GOT3 (cell line): ENCODE measurements at places on chromosomes 13 and 19.
A peak's percentile ranks its signal among the peaks of the same experiment; 100 is the strongest.

DNA sequence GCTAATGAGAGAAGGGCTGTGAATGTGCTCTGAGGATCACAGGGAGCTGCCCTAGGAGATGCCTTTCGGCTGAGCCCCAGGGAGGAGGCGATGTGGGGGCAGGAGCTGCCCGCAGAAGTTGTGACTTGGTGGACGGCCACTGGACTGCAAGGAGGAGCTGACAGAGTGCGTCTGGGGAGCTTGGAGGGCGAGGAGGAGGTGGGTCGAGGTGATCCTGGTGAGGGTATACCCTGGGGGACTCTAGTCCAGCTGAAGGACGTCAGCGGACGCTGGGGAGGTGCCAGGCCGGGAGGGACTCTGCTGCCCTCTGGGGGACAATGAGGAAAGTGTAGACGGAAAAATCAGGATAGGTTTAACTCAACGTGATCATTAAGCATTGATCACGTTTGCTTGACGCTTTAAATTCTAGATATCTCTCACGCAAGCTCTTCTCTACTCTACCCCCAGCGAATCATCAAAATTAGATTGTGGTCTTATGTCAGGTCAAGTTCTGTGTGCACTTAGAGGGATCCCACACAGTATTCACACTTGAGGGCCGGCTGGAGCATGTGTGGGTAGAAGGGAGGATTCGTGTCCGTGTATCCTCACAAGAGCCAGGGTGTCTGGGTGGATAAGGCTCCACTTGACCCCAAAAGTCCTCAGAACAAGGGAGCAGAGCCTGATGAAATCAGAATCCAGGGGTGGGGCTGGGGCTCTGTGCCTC is 3.3 kb upstream of the CEACAM7 start:
- no peak for DNase-seq

GRCh38 chr19:5172859-5173630 is 167.6 kb downstream of the PTPRS start:
- DNase-seq: peak; percentile 50

- no peak for DNase-seq
These were observed 255.5 kb downstream of the KCTD12 start for GRCh38 chr13:76630629-76631230.

- no peak for DNase-seq
These were observed 793 bp upstream of the SBK2 start for GRCh38 chr19:55537741-55538111.

- no peak for DNase-seq
These were observed 10.6 kb upstream of the HAUS5 start for GRCh38 chr19:35601971-35602370.

GRCh38 chr13:104592545-104593250 is 1526.5 kb upstream of the SLC10A2 start:
- no peak for DNase-seq

DNA sequence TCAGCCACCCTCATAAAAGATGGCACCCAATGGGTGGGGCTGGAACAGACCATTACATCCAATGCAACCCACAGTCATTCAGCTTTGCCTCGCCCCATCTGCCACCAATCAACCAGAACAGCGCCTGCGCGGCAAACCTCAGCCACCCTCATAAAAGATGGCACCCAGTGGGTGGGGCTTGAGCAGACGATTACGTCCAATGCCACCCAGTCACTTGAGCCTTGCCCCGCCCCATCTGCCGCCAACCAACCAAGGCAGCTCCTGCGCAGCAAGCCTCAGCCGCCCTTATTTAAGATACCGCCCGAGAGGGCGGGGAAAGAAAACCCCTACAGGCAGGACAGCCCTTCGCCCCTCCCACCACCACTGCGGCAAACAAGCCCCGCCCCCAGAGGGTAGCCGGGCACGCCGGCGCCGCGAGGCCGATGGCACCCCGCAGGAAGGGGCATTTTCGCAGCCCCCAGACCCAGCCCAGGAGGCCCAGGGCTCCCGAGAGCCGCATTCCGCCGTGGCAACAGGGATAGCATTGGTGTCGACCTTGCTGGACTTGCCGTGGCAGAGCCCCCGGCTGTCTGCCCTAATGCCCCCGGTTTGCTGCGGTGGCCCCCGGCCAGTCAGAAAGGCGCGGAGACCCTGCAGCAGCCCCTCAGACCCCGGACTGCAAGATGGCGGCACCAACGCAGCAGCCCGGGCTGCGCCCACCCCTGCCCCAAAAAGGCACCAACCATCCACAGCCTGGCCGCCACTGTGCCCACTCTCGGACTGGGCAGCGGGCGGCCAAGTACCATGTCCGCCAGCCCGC is 675 bp downstream of the PEG3 start:
- DNase-seq: no peak

GRCh38 chr13:49539313-49539712 is 43.6 kb downstream of the PHF11 start:
- no peak for DNase-seq

- DNase-seq: no peak
These were observed 23.3 kb downstream of the LYPD4 start for GRCh38 chr19:41821003-41821735.

GRCh38 chr13:94329277-94329676 is 150.2 kb downstream of the DCT start:
- DNase-seq: no peak

DNA sequence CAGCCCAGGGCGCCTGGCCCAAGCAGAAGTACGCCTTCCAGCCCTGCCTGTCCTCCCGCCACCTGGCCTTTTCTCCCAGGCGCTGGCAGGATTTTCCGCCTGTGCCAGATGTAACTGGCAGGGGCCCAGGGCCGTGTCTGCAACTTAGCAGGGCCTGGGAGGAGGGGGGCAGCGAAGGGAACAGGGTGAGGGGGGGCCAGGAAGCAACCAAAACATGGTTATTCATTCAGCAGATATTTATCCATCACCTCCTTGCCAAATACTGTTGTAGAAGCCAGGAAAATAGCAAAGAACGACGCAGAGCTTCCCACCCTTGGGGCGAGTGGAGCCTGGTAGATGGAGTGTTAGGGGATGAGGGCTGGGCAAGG is 5.6 kb downstream of the TLE6 start:
- no peak for DNase-seq

GRCh38 chr13:108980237-108980636 is 350.8 kb downstream of the MYO16 start:
- DNase-seq: no peak

GRCh38 chr19:39156326-39157230 is 31.0 kb downstream of the PAK4 start:
- no peak for DNase-seq

- no peak for DNase-seq
These were observed 25.6 kb downstream of the EPS15L1 start for GRCh38 chr19:16446108-16446723.

DNA sequence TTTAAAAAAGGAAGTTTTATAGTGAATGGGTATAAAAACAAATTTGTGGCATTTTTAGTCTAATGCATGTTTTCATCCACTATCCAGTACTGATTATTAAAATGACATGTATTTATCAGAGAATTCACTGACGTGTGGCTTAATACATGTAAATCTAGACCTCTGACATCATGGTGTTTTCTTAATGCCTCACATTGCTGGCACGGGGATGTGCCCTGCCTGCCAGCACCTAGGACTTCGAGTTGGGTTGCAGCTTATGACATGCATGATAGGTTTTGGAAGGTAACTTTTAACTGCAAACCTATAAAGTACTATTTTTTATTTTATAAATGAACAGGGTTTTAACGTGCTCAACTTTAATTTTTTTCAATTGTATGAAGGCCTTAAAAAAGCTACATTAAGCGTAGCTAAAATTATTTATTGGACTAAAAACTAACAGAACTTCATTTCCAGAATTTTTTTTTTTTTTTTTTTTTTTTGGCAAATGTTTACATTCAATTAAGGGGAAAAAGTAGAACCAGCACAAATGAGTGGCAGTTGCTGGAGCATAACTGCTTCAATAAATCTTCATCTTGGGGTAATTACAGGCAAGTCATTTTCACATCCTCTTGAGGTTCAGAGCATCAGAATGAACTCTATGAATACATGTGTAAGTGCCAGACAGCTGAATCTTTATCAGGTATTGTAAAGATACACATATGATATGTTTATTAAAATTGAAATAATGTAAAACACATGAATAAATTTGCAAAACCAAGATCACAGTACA is 16.3 kb downstream of the METTL21C start:
- no peak for DNase-seq

- DNase-seq: no peak
These were observed 2.7 kb upstream of the GATAD2A start for GRCh38 chr19:19402656-19403372.

GRCh38 chr19:39939556-39939955 is 5.1 kb upstream of the FCGBP start:
- DNase-seq: no peak

DNA sequence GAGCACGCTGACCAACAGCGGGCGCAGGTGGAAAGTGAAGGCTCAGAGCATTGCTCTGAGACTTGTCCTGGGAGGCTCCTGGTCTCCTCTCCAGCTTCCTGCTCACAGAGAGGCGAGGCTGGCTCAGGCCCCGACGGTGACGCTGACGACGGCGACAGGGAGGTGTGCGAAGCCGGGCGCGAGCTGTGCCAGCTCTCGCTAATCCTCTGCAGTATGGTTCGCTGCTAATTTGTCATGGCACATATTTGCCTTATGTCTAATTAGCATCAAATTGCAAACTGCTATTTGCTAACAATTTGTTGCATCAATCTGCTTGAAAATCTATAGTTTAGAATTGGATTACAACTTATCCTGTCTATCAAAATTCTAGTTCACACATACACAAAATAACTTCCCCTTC is 469.8 kb upstream of the ZNF507 start:
- DNase-seq: no peak

- DNase-seq: no peak
These were observed 230.7 kb downstream of the NALCN start for GRCh38 chr13:101185606-101186005.

GRCh38 chr19:14197882-14198281 is 8.1 kb downstream of the ADGRL1 start:
- DNase-seq: no peak

DNA sequence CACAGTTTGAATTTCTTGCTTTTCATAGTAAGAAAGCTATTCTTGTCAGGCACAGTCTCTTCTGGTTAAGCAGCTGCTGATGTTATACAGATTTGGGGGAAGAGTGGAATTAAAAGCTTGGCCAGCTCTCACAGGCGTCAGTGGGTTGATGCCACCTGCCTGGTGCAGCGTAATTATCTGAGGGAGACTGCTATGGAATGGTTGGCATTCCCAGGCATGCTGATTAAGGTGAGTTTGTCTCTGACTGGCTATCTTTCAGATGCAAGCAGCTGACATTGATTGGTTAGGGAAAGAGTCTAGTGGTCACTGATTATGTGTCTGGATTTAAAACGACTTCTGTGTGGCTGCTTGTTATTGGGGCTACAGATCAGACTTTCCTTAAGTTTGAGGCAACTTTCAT is 948.4 kb downstream of the UQCRFS1 start:
- DNase-seq: no peak

DNA sequence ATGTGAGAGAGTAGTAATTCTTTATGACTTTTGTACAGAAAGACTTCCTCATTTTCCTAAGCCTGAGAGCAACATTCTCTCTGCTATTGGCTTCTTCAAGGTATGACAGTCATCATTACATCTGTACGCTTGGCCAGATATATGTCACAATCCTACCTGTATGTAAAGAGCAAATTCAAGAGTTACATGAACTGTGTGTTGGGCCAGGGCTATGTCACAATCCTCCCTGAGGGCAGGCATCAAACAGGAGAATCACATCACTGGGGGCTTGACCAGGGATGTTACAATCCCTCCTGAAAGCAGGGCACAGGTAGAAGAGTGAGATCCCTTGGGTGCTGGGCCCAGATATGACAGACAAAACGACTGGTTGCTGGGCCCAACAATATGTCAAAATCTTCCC is 9.8 kb upstream of the ZNF724 start:
- no peak for DNase-seq

DNA sequence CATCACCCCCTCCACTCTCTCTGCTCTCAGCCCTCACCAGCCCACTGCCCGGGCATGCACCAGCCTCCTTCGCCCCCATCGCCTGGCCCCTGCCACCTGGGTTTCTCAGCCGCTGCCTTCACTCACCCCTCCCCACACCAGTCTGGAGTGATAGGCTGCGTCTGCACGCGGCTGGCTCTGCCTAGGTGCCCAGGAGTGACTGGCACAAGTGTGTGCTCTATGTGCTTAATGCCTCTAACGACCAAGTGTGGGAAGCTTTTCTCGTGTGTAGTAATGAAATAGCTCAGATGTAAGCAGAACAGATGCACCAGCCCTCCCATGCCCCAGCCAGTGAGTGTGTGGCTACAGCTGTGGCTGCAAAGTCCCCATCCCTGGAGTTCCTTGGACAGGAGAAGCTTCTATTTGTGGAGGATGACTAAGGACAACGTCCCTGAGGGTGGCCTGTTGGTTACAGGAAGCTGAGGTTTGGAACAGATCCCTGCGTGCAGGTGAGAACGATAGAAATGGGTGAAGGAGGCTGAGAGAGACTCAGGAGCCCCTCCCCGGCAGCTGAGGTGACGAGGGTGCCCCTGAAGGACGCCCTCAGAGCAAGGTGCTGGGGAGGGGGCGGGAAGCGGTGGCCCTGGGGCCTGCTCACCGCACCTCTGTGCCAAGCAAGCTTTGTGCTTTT is 35.6 kb downstream of the ATP11A start:
- no peak for DNase-seq

DNA sequence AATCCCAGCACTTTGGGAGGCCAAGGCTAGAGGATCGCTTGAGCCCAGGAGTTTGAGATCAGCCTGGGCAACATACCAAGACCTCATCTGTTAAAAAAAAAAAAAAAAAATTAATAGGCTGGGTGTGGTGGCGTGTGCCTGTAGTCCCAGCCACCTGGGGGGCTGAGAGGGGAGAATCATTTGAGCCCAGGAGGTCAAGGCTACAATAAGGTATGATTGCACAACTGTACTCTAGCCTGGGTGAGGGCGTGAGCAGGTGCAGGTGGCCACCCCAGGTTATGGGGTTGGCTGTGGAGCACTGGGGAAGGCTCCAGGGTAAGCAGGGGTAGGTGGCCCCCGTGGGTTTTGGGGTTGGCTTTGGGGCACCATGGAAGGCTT is 33.9 kb downstream of the MCF2L start:
- no peak for DNase-seq

GRCh38 chr19:13050274-13050673 is 52.4 kb downstream of the LYL1 start:
- DNase-seq: no peak

DNA sequence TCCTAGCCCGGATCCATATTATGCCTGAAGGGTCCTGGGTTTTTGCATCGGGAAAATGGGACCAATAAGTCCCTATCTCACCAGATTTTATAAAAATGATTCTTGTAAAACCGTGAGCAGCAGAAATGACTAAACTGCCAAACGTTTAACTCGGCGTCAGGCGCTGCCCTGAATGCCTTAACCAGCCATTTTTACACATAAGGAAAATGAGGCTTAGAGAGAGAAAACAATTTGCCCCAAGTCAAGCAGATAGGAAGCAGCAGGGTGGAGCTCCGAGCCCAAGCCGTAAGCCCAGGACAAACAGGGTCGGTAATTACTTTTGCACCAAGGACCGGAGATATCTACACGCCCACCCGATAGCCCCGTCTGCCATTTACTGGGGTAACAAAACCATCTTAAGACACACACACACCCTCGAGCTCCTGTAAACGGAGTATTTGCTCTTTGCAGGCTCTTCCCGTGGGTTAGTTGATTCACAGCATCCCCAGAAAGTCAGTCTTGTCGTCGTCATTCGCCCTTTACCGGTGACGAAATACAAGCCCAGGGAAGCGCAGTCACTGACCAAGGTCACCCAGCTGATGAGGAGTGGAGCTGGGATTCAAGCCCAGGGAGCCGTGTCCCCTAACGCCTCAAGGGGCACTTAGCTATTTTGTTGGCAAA is 16.0 kb upstream of the MRI1 start:
- no peak for DNase-seq

- DNase-seq: no peak
These were observed 252.2 kb downstream of the TSHZ3 start for GRCh38 chr19:31096935-31097545.

GRCh38 chr13:27504128-27504867 is 53.9 kb upstream of the MTIF3 start:
- DNase-seq: no peak
